NCI-H1105 treated with DMSO at 0.1 percent for 48 hours (cell line): ENCODE measurements at places on chromosomes 13 and 19.

DNA sequence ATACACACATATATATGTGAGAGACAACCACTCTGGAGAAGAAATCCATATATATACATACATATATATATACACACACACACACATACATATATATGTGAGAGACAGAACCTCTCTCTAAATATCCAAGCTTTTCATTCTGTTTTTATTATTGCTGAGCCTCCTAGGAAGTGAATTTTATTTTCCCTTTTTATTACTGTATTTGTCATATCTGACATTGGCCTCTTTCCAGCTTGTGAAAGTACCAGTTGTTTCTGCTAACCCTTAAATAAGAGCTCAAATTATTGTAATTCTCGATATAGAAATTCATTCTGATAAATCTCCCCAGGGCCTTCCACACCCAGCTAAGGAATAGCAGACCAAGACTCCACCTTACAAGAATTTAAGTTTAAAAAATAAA, 81.0 kb downstream of the NUFIP1 start:
- no peak for DNase-seq

DNA sequence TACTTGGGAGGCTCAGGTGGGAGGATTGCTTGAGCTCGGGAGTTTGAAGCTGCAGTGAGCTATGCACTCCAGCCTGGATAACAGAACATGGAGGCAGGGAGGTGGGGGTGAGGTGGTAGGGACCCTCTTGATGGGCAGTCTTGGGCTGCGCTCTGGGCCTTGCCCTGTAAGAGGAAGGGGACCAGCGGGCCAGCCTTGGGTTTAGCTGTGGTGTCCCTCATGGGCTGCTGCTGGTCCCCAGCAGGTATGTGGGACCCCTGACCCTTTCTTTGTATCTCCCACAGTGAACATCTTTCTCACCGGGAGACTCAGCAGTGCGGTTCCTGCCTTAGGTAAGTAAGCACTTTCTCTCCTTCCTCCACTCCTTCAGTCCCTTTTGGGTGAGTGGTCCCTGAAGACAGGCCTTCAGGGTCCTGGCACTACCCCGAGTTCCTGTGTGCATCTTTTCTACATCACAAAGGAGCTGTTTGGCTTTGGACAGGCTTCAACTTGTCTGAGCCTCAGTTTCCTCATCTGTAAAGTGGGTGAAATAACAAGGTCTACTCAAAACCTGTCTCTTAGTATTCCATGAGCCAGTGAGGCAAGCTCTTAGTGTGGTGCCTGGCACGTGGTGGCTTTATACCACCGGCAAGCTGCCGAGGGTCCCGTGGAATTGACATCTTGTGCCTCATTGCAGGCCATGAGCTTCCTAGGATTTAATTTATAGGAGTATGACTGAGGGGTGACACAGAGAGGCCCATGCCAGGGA, 2.5 kb downstream of the LRP3 start:
- DNase-seq, result no peak

DNA sequence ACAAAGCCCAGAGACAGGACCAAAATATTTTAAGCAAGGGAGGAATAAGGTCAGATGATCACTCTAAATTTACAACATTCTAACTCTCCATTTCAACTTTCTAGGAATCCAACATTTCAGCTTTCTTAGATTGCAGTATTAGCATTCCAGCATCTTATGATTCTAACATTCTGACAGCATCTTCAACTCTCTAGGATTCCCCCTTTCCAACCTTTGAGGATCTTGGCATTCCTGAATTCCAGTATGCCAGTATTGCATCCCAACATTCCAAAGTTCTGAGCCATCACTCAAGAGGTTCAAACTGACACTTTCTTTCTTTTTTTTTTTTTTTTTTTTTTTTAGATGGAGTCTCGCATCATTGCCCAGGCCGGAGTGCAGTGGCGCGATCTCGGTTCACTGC, 13.8 kb downstream of the TGFB1 start:
- no peak for DNase-seq

- DNase-seq, result no peak
These were observed 29.4 kb upstream of the GTF3A start for GRCh38 chr13:27395007-27395510.

- DNase-seq, result peak; percentile 16
These were observed 984 bp downstream of the RPS11 start for GRCh38 chr19:49497047-49497788.

DNA sequence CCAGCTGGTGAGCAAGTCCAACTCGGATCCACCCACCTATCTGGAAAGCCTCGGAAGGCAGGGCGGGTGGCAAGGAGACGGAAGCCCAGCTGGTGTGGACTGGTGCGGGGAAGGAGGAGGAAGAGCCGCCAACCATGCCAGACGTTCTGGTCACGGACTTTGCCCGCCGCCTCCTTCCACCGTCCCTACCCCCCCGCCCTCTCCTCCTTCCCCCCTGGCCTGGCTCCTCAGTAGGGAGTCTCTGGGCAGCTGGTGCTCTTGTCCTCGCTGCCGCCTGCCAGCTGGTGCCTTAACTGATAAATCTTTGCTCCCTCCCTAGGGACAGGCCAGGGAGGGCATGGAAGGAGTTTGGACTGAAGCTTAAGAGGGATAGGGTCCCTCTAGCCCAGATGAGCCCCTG, 4.8 kb downstream of the SYNGR4 start:
- DNase-seq, result no peak

DNA sequence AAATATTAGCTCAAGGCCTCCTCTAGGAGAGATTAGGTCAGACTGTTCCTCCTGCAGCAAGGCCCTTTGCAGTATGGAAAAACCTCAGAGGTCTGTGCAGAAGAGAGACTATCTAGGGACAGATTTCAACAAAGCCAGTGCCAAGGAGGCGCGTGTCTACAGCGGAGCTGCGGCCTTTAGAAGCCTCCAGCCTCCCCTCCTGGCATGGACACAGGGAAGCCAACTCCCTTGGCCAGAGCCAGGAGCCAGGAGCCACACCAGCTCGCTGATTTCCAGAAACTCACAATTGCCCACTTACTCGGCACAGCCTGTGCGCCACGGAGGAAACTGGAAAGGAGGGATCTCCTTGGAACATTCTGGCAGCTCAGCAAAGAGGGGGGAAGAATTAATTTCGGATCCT, 63.4 kb downstream of the INSR start:
- DNase-seq, result no peak

DNA sequence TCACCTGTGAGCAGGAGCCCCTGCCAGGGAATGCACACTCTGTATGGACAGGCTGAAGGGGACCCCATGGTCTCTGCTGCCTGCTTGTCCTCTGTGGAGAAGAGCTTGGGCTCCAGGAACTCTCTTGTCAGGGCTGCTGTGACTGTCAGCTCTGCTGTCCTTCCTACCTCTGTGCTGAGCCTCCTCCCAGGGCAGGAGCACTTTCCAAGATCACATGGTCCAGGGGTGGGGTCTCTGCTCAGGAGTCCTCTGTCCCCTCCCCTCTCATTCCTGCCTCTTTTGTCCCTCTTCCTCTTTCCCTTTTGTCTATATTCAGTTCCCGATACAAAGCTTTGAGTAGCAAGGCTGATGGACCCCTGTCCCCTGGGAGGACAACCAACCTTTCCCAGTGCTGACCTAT, at the start of gene CEACAM7:
CEACAM7 (minus strand) TSS at position 173 of the 400 bp plus-strand sequence; CDS start at position 68, 105 bp downstream.
- no peak for DNase-seq

DNA sequence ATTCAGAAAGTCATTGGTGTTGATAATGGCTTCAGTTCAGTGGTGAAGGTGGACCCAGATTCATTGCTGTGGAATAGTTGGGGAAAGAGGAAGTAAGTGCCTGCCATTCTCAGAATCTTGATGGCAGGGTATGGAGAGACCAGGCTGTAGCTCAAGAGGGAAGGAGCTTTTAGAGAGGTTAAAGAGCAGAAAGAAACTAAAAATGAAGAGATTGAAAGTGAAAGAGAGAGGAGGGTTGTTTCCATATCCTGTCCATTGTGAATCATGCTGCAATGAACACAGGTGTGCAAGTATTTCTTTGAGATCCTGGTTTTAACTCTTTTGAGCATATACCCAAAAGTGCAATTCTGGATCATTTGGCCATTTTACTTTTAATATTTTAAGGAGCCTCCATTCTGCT, 12.5 kb downstream of the GJB6 start:
- no peak for DNase-seq

GRCh38 chr13:38990693-38991092, at the start of gene STOML3:
TSS of gene STOML3 (minus strand) at chr13:38990831. CDS start at chr13:38990721, 110 bp downstream.
- DNase-seq, result no peak

- no peak for DNase-seq
These were observed 11.4 kb downstream of the SCAF1 start for GRCh38 chr19:49653466-49653806.

DNA sequence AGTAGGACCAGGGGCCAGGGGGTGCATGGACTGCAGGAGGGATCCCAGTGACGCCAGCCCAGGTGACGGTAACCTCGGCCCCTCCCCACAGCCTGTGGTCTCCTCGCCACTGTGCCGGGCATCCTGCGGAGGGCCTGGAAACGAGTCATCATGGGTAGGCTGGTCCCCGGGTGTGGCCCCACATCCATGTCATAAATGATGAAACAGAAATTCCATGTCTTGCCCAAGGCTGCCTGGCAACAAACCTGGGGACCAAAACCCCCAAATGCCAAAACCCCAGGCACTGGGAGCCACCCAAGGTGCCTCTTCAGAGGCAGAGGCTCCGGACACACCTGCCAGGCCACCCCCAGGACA, 20.9 kb downstream of the MAP2K2 start:
- DNase-seq, result no peak

DNA sequence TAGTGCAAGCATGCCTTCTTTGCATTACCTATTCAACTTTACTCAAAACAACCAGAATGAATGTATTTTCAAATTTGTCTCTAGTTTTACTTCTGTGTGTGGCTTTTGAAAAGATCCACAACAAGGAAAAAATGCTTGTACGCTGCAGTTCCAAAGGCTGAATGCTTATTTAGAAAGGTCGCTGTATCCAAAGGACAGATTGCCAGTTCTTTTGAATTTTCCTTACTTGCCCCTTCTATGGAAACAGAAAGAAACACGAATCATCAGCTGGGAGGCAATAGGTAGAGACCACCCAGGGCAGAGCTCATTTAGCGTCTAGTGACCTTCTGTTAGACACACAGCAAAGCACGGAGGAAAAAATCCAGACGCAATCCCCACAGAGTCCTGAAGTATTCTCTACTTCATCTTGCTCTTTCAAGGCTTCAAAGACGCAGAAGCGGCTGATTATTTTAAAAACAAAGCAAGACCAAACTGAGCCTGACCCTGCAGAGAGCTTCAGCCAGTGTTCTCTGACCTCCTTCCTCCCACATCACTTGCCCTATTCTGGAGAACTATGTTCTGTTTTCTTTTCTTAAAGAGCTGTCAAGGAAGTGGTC, 674.6 kb upstream of the SGCG start:
- no peak for DNase-seq

- DNase-seq, result no peak
These were observed 317.7 kb upstream of the OBI1 start for GRCh38 chr13:78976696-78977095.

DNA sequence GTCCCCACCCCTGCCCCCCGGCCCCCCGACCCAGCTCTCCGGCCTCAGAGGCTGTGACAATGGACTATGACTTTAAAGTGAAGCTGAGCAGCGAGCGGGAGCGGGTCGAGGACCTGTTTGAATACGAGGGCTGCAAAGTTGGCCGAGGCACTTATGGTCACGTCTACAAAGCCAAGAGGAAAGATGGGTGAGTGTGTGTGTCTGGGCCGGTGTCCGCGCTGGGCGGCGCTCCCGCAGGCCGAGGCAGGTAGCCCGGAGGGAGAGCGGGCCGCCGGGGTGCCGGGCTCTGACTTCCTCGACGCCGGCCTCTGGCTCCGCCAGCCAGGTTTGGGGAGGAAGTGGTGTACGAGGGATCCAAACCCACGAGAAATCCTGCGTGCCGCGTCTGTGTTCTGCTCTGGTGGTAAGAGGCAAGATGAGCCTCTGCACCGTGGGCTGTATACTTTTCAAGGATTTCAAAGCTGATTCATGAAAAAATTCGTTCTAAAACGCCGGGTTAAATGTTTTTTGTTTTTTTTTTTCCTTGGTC, 718 bp downstream of the CDK8 start:
- DNase-seq, result peak; percentile 27

DNA sequence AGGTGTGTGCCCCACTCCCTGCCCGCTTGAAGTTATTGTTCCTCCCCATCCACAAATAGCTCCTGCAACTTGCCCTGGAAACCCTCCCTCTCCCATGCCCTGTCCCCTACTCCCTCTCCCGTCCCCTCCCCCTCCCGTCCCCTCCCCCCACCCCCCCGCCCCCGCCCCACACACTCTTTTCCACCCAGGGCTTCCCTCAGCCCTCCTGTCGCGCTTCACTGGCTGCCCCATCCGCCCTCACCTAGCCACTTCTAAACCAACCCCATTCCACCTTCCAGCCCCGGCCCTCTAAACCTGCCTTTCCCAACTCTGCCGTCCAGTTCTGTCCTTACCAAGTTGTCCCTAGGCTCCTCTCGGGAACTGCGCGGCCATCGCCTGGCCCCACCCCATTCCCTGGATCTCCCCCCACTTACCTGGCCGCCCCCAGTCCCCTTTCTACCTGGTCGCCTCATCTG, 993 bp downstream of the RGL3 start:
- no peak for DNase-seq

DNA sequence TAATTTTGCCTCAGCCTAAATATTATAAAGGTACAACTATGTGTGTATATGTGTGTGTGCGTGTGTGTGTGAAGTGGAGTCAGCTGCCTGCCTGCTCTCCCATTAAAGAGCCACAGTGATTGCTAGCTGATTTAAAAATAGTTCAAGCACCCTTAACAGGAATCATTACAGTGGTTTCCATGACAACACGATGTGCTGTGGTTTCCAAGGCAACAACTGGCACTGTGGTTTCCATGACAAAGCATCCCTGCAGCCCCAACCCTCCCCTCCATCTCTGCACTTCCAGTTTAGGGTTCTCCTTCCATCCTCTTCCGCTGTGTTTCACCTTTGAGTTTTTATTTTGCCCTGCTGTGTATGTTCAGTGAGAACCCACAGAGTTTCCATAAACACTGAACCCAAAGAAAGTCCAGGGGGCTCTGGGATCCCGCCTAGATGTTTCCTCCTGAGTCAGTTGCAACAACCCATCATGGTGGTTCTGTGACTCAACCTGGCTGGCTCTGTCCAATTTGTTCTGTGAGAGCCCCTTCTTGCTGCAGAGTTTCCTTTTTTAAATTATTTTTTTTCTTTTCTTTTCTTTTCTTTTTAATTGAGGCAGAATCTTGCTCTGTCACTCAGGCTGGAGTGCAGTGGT, 7.1 kb upstream of the PNMA8A start:
- DNase-seq, result peak; percentile 74

- no peak for DNase-seq
These were observed 616.6 kb downstream of the FGF9 start for GRCh38 chr13:22287343-22287920.

- peak; percentile 13 for DNase-seq
These were observed 352.1 kb upstream of the SLITRK1 start for GRCh38 chr13:84234416-84234815.

GRCh38 chr19:18543814-18544475, 572 bp upstream of the FKBP8 start:
- no peak for DNase-seq

DNA sequence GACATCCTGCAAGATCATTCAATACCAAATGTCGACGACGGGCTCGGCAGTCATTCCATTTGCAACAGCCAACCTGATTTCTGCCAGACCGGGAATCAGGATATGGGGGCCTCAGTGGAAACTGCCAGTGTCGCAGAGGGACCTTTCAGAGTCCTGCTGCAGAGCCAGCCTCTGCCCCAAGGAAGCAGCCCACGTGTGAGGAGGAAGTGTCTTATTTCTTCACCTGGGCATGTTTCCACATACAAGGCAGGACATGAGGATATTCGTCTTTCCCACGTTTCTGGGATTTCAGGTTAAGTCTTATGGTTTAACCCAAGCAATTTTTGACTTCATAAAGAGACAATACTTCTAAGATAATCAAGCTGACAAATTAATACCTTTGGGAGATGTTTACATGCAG, 69.9 kb downstream of the ABCC4 start:
- no peak for DNase-seq

- no peak for DNase-seq
These were observed 6.0 kb upstream of the NCCRP1 start for GRCh38 chr19:39190768-39191167.

GRCh38 chr19:6095760-6096159, 14.5 kb downstream of the RFX2 start:
- no peak for DNase-seq
